Stimulated activated naive CD4-positive, alpha-beta T cell (primary cell): ENCODE measurements at places on chromosomes 4 and X.

DNA sequence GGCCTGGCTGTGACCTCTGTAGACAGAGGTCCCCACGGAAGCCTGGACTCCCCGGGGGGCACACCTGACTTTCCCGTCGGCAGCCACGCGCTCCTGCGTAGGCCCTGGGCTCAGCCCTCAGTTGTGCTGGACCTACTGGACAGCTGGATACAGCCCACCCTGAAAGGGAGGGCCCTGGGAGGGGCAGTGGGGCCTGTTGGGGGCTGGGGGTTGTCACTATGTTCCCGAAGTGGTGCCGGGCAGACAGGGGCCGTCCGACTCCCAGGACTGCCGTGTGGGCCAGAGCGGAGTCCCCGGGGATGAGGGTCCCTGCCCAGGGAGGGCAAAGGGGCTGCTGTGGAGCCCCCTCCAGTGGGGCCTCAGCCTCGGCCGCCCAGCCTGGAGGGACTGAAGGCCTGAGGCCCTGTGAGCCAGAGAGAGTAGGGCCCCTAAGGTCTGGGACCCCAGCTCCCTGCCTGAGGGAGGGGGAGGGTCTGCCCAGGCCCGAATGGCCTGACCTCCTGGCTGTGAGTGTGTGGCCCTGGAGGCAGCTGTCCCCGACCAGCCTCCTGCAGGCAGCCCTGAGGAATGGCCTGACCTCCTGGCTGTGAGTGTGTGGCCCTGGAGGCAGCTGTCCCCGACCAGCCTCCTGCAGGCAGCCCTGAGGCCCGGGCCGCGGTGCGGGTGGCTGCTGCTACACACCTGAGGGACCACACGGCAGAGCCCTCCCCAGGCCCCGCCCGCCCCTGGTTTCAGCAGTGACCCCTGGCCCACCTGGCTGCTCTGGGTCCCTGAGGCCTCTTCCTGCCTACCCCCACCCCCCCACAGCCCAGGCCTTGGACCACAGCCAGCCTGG lies 25.8 kb downstream of the FGFRL1 start:
- DNase-seq = no peak

GRCh38 chr4:142367418-142368180 lies 478.5 kb downstream of the INPP4B start:
- no peak for DNase-seq

DNA sequence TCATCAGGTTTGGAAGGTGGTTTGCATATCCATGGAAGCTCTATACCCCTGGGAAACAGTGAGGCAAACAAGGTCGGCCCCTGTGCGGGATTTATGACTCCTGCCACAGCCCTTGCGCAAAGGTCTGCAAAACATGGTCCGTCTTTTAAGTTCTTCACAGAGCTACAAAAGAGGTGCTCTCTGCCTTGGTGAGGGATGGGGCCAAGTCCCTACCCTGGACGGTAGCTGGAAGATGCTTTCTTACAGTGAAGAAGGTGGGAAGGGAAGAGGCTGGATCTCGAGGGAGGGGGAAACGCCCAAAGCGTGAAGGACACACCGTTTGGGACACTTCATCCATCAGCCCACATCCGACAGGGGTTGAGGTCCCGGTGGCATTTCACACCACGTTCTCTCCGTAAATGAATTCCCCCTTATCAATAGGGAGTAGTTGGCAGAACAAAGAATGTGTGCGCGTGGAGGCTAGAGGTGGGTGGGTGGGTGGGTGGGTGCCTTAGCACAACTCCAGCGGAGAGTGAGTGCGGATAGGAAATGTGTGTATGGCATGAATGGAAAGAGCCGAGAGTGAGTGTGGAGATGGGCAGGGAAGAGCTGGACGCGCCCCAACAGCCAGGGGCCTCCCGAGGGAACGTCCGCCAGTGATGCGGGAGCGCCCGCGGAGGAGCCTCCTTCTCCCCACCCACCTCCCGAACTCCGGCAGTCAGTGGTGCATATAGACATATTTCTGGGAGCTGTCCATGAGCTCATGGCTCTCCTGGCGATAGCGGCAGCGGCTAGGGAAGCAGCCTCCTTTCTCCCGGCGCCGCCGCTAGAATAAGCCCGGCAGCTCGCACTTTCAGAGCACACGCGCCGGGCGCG lies 68.3 kb downstream of the LARP7 start:
- no peak for DNase-seq

DNA sequence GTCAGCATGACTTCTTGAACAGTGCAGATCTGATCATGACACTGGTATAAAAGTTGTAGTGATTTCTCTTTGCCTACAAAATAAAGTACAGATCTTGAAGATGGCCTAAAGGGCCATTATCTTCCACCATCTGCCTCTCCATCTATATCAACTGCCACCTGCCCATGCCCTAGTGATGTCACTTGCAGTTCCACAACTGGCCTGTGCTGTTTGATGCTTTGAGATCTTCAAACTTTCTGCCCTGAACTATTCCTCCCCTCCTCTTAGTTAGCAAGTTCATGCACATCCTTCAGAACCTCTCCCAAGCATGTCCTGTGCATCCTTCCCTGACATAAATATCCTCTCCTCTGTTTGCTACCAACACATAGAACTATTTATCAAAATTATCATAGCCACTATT lies 217.0 kb downstream of the SOWAHB start:
- no peak for DNase-seq

DNA sequence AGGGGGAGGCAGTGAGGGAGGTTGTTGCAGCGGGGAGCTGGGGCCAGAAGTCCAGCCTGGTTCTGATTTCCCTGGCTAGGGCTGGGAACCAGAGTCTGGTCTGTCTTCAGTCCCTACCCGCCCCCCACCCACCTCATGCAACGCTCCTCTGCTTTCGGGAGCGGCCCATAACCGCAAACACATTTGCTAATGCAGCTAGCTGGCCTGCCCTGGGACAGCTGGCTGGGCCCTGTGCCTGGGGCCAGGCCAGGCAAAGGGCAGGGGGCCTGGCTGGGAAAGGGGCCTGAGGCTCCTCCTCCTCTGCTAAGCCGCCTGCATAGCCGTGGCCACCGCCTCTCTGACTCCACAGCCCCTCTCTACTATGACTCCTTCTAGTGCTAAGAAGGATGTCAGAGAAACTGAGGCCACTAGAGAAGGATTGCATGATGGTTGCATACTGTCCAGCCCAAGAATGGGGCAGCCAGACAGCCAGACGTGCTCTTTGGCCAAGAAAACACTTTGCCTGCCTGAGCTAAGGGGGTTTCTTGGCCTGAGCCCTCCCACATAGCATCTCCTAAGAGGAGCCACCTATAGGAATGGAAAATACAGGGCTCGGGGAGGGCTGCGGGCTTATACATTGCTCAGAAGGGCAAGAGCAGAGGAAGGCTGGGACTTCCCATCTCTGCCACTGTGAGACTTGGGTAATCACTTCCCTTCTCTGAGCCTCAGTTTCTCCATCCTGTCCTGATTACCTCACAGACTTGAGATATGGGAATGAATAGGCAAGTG lies 76.9 kb downstream of the PJA1 start:
- no peak for DNase-seq

DNA sequence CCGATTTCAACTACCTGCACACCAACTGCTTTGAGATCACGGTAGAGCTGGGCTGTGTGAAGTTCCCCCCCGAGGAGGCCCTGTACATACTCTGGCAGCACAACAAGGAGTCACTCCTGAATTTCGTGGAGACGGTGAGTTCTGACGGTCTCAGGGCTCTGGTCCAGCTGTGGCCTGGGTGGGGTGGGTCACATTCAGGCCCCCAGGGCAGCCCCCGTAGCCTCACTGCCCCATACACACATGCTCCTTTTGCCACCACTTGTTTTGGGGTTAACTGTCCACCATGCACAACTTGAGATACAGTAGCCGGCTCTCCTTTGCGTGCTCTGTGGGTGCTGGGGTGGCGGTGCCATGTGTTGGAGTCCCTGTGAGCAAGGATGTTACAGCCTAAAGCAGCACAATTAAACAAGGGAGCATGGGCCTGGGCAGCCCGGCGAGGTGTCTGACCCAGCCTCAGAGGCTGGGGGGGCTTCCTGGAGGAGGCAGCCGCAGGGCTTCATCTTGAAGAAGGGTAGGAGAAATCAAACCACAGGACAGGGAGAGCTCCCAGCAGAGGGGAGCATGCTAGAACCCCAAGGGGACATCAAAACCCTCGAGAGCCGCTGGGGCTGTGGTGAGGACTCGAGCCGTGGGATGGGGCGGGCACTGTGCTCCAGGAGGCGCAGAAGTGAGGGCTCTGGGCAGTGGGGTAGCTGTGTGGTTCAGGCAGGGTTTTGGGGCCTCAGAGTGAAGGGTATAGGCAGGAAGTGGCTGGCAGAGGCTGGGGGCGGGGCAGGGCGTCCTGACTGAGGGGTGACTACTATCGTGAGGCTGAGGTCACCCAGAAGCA lies 22.0 kb downstream of the CPZ start:
- DNase-seq = no peak

- DNase-seq = no peak
Observed at GRCh38 chr4:139813881-139814280, 148.3 kb downstream of the MGST2 start.

GRCh38 chrX:12986886-12987285 lies 12.0 kb downstream of the TMSB4X start:
- no peak for DNase-seq
